ENCODE measurements at places on chromosomes 7 and 10. TPM values are rescaled to one million over a fixed set of nuclear protein-coding genes. Genes with fewer than 3 reads are reported as not detected.

DNA sequence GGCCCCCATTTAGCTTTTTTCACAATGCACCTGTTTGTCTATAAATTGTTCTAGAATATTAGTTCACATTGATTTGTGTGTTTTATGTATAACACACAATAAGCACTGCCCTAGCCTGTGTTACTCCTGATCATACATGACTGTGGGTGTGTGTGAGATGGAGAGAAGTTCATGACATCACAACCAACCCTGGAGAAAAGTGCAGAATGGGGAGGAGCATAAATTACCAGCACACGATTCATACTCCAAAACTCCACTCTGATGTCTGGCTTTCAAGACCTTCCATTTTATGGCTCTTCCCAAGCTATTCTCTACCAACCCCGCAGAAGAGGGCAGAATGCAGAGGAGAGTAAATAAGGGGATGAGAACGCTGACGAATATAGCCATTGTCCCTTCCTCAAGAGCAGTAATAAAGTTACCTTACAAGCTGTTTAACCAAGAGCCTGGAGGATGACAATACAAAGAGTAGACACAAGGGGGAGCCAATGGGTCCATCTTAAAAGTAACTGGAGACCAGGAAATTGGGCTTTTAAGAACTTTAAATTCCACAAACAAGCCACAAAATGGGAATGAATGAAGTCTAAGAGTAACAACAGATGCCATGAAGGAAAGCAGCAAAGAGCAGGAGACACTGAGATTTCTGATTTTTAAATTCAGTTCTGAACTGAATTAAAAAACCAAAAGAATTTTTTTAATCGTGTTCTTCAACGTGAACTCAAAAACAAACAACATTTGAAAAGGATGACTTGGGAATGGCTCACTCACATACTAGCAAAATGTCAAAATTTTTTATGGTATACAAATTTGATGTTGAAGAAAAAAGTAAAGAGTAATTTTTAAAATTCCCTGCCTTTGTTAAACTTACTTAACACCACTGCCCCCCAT, 159.6 kb downstream of the PARD3 start:
- no peak overlapping the region for H3K27ac ChIP-seq
- H3K4me1 ChIP-seq = peaks cover 8% of the 10 kb centered on the region
- DNase-seq = peak; percentile 85
- H3K4me3 ChIP-seq = no peak overlapping the region
- no peaks in the 10 kb centered on the region for H3K27me3 ChIP-seq
- no peaks in the 10 kb centered on the region for H3K36me3 ChIP-seq

DNA sequence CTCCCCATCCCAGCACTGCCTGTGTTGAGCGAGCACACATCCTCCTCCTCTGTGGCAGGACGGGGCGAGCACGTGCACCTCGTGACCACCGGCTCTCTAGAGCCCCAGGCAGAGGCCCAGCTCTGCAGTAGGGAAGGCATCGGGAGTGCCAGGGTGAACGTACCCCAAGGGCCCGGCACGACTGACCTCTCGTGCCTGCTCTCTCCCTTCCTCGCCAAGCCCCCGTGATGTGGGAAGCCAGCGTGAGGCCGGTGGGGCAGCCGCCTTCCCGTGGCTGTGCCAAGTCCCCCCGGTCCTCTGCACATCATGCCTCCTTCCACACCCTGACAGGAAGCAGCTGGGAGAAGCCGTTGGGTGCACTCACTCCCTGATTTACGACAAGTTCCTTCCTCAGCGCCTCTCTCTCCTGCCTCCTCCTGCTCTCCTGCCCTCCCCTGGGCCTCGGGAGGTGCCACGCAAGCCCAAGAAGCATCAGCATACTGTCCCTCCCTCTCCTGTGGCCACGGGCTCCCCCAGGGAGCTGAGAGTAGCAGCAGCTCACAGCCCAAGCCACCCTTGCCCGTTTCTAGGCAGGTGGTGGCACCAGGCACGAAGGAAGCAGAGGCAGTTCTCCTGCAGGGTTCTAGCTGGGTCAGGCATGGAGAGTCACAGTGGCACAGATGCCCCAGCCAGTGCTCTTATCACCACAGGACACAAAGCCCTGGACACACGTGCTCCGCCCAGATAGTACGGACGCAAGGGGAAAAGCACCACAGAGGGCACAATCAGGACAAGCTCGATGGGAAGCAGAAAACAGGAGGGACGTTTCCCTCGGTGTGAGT, 47.0 kb downstream of the AMZ1 start:
- no peaks in the 10 kb centered on the region for H3K4me1 ChIP-seq
- DNase-seq = no peak
- no peaks in the 10 kb centered on the region for H3K27me3 ChIP-seq
- H3K36me3 ChIP-seq = no peaks in the 10 kb centered on the region

GRCh38 chr7:77757589-77757988, 40.6 kb downstream of the TMEM60 start:
- no peaks in the 10 kb centered on the region for H3K36me3 ChIP-seq
- H3K4me1 ChIP-seq = no peaks in the 10 kb centered on the region
- no peaks in the 10 kb centered on the region for H3K27me3 ChIP-seq
- DNase-seq = no peak
- no peak overlapping the region for H3K4me3 ChIP-seq
- no peak overlapping the region for H3K27ac ChIP-seq

SPDYE16 gene
- total RNA-seq = not detected
